LoVo (cell line): ENCODE measurements at places on chromosomes 4 and X.

GRCh38 chr4:2866891-2867290, 23.2 kb downstream of the ADD1 start:
- no peak for DNase-seq

GRCh38 chr4:108013955-108014354, 24.3 kb downstream of the HADH start:
- no peak for DNase-seq

DNA sequence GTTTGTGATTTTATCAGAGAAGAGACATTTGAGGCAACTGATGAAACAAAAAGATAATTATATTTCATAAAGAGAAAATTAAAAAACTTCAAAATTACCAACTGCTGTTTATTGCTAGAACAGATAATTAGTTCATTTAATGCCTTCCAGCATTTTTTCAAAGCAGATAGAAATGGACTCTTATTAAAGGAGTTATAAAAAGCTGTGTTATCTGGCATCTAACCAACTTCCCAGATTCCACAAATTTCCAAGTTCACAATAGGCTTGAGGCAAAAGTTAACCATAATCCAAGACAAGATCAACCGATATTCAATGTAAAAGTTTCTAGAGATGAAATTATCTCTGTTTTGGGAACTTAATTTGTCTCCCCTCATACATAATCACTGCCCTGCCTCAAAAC, 152.4 kb downstream of the TSPAN5 start:
- no peak for DNase-seq

- no peak for DNase-seq
Observed at GRCh38 chrX:48789366-48790220, 3.2 kb downstream of the GATA1 start.

- DNase-seq, result no peak
Observed at GRCh38 chr4:80202741-80203553, 5.6 kb downstream of the PRDM8 start.
